Activated CD4-positive, alpha-beta T cell treated with anti-CD3 and anti-CD28 coated beads for 4 hours (primary cell): ENCODE measurements at places on chromosomes 12 and 14.

DNA sequence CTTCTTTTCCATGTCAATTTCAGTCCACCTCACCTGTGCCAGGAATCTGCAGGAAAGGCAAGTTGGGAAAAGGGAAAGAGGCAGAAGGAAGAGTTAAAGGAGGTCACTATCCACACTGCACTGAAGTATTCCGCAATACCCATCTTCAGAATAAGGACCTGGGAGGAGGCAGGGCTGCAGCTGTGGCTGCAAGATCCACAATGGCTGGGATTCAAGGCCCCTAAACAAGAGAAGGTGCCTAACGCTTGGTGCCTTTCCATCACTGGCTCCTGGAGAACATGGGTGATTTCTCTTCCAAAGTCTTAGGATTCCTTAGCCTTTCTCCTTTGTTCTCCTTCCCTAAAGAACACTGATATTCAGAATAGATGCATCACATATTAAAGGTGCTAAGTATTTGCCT is 204.0 kb downstream of the GRIN2B start:
- no peak for DNase-seq

- DNase-seq: no peak
These were observed 2.6 kb upstream of the KLRK1 start for GRCh38 chr12:10392394-10392930.

DNA sequence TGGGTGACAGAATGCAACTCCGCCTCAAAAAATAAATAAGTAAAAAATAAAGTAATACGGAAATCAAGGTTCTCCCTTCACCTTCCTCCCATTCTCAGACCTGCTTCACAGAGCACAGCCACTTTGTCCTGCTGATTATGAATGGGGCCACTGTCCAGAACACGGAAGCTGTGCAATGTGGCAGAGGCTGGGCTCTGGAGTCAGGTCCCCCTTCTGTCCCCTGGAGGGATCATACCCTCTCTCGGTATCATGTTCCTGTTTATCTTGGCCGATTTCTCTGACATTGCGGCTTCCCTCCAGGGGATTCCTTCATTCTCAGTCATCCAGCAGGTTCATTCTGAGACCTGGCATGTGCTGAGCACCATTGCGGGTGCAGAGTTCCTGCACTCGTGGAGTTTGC is 11.3 kb downstream of the PPP2R5C start:
- DNase-seq: no peak

GRCh38 chr12:7108796-7109571 is at the start of gene C1RL:
Gene C1RL (minus strand): TSS chr12:7109214. CDS start chr12:7109180, 34 bp downstream.
- DNase-seq: peak; percentile 65

- no peak for DNase-seq
These were observed 126.6 kb upstream of the BCL2L14 start for GRCh38 chr12:11943919-11944700.

DNA sequence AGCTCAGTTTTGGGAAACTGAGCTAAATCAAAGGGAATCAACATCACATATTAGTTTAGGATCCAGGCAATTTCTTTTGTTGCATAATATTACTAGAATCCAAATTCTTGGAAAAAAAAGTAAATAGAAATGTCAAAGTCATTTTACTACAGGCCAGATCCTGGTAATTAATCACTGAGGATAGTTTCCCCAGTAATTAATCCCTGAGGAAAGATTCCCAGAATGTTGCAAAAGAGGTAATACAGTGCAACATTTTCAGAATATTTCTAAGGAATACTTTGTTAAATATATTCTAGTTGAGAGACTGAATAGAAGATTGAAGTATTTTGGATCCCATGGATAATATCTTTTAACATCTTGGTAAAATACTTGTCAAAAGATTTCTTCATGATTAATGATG is 207.0 kb upstream of the GARIN2 start:
- no peak for DNase-seq

DNA sequence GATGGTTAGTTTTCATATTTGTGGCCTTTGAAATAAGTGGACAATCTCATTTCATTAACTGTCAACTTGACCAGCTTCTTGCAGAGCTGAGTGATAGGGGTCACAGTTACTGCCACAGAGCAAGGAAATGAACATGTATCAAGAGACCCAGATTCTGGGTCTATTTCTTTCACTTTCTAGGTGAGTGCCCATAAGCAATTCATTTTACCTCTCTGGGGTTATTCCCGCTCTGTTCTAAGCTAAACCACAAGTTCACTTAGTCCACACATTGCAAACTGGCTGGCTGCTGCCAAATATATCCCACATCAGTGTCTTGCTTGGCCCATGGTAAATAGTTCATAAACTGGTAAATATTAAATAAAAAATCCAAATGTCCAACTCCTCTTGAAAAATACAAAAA is 29.9 kb downstream of the GPHB5 start:
- no peak for DNase-seq

DNA sequence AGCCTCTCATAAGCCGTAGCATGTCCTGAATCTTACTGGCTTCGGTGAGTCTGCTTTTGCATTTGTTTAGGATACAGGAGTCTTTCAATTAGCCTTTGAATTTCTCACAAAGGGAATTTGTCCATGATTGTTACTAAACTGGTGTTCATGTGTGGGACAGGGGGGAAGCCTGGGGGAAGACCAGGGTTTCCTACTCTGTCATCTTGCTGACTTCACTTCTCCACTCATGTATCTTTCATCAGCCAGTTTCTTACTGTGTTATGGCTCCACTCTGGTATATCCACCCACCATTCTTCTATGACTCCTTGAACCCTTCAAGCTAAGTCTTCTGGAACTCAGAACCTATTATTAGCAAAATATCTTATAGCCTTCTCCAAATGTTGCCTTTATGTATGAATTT is 31.7 kb upstream of the A2M start:
- no peak for DNase-seq

GRCh38 chr14:101084436-101084826 is 180.9 kb upstream of the RTL1 start:
- no peak for DNase-seq

GRCh38 chr14:105894978-105895881 is 368.8 kb downstream of the TMEM121 start:
- DNase-seq: no peak

GRCh38 chr12:95705143-95705542 is 85.4 kb downstream of the NTN4 start:
- DNase-seq: no peak
